Camera-type eye (tissue), 1 donor: ENCODE measurements at places on chromosomes 2 and 18. TPM values are rescaled to one million over a fixed set of nuclear protein-coding genes. Genes with fewer than 3 reads are reported as not detected.

ANKRD36B gene
- total RNA-seq = 182 TPM

SCN7A gene
- 19.0 TPM for total RNA-seq

CPLX4 gene
- 46.1 TPM for total RNA-seq

GATA6 gene
- total RNA-seq = 0.88 TPM

ASB3 gene
- 69.9 TPM for total RNA-seq

FOXD4L1 gene
- total RNA-seq = not detected

ASXL2 gene
- 18.3 TPM for total RNA-seq

GAD1 gene
- 25.1 TPM for total RNA-seq

UGT1A5 gene
- 0.16 TPM for total RNA-seq
